Activated CD4-positive, alpha-beta T cell treated with anti-CD3 and anti-CD28 coated beads, Interleukin-2, amount 10 ng/mL, durations not matched to agents 7 days and 5 days (primary cell): ENCODE measurements at places on chromosomes 2 and 18.
A peak's percentile ranks its signal among the peaks of the same experiment; 100 is the strongest.

- no peaks in the 10 kb centered on the region for H3K36me3 ChIP-seq
- DNase-seq = no peak
- H3K4me1 ChIP-seq = peaks cover 28% of the 10 kb centered on the region
- peak overlapping the region; percentile 72 for H3K27ac ChIP-seq
- no peaks in the 10 kb centered on the region for H3K27me3 ChIP-seq
- H3K4me3 ChIP-seq = no peak overlapping the region
These were observed 70.0 kb upstream of the PPP1CB start for GRCh38 chr2:28681606-28682005.

- H3K4me3 ChIP-seq = no peak overlapping the region
- no peaks in the 10 kb centered on the region for H3K36me3 ChIP-seq
- peaks cover 7% of the 10 kb centered on the region for H3K27me3 ChIP-seq
- no peak overlapping the region for H3K27ac ChIP-seq
- no peak for DNase-seq
These were observed 181.4 kb downstream of the MYO5B start for GRCh38 chr18:50013363-50014138.

DNA sequence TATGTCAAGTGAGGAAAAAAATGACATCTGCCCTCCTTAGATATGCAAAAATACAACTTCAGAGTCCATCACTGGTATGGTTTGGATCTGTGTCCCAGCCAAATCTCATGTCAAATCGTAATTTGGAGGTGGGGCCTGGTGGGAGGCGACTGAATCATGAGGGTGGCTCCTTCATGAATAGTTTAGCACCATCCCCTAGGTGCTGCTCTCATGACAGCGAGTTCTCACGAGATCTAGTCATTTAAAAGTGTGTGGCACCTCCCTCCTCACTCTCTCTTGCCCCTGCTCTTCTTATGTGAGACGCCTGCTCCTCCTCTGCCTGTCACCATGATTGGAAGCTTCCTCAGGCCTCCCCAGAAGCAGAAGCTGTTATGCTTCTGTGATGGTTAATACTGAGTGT, 5.9 kb upstream of the PSMA8 start:
- H3K27ac ChIP-seq = no peak overlapping the region
- no peak overlapping the region for H3K4me3 ChIP-seq
- no peaks in the 10 kb centered on the region for H3K4me1 ChIP-seq
- no peaks in the 10 kb centered on the region for H3K27me3 ChIP-seq
- DNase-seq = no peak

DNA sequence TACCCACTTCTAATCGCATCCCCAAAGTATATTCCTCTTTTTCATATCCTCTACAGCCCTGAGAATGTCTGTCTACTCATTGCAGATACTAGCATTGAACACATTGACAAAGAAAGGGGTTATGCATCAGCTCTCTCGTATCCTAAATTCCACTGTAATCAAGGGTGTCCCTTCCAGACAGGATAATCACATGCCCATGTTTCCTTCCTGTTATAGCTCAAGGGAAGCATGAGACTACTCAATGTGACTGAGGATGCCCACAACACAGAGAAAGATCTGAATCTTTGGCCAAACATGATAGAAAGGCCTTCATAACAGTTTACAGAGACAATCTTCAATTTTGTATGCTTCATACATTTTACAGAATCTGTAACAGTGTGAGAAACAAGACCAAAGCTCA, 69.2 kb downstream of the HIBCH start:
- no peak for DNase-seq
- no peak overlapping the region for H3K27ac ChIP-seq
- no peaks in the 10 kb centered on the region for H3K27me3 ChIP-seq
- no peak overlapping the region for H3K4me3 ChIP-seq
- no peaks in the 10 kb centered on the region for H3K4me1 ChIP-seq

DNA sequence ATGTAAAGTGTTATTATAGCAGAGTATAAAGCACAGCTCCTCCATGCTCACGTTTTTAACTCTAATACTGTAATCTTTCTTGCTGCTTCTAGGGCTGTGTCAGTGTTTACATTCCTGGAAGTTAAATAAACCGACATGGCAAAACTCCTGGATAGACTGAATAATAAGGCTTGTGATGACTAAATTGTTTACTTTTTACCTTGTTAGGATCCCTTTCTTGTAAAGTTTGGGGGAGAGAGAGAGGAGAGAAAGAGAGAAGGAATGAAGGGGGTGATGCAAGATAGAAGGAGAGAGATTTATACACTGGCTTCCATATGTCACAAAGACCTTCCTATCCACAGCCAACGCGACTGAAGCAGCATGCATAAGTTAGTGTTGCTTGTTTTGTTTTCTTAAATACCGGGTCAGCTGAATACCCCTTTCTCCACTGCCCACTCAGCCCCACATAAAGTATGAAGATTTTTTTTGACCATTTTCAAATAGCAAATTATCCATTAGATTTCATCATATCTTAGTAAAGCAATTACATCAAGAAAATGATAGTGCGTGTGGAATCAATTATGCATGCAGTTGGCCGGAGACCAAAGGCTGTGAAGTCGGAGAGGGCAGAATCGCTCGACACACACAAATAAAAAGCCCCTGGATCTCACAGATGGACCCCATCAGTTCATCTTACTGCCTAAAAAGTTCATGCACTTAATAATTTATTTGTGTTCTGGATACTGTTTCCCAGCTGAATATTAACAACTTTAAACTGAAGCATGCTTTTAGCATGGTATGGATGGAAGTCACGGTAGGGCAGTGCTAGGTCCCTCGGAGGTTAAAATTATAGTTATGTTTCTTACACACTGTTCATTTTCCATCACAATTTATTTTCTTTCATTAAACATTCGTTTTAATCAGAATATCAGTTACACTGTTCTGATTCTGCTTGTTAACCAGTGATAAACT, 20.1 kb downstream of the BCL11A start:
- H3K4me3 ChIP-seq = no peak overlapping the region
- no peak for DNase-seq
- H3K27ac ChIP-seq = no peak overlapping the region
- peaks cover 41% of the 10 kb centered on the region for H3K27me3 ChIP-seq

DNA sequence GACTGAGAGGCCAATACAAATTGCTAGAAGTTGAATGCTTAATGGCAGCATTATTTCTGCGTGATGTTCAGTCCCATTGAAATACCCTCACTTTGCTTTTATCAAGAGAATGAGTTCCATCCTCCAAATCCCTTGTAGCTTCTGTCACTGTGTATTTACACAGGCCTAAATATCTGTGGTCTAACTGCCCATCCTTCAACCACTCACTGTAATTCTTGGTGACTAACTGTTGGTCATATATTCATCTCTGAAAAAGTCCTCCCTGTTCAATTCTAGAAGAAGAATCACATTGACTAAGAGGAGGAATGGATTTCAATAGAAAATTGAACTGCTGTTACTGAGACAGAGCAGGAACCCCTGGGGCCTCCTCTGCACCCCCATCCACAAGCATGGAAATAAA, 74.2 kb upstream of the L3MBTL4 start:
- H3K4me1 ChIP-seq = no peaks in the 10 kb centered on the region
- no peaks in the 10 kb centered on the region for H3K36me3 ChIP-seq
- no peaks in the 10 kb centered on the region for H3K27me3 ChIP-seq
- no peak overlapping the region for H3K4me3 ChIP-seq

DNA sequence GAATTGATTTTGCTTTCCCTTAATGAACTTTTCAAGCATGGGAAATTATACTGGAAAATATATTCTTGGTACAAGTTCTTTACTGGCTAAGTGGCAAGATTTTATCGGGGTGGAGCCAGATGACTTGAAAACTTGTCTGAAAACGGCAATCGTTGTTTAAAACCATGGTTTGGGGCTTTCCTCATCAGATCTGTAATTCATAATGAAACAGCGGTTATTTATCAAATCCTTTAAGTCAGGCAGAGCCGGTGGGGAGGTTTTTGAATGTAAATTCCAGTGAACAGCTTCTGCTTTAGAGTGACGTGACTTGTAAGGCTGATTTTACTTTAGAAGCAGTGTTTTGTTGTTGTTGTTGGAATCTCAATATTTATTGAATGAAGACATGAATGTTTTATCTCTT, 2.6 kb downstream of the SEC11C start:
- H3K27ac ChIP-seq = peak overlapping the region; percentile 50
- peaks cover 57% of the 10 kb centered on the region for H3K4me1 ChIP-seq
- peaks cover 2% of the 10 kb centered on the region for H3K27me3 ChIP-seq
- H3K36me3 ChIP-seq = peaks cover 3% of the 10 kb centered on the region
- DNase-seq = no peak

- no peak overlapping the region for H3K27ac ChIP-seq
- H3K27me3 ChIP-seq = no peaks in the 10 kb centered on the region
- DNase-seq = peak; percentile 14
- no peak overlapping the region for H3K4me3 ChIP-seq
- H3K4me1 ChIP-seq = no peaks in the 10 kb centered on the region
- H3K36me3 ChIP-seq = no peaks in the 10 kb centered on the region
These were observed 354.6 kb upstream of the SETBP1 start for GRCh38 chr18:44325903-44326635.

DNA sequence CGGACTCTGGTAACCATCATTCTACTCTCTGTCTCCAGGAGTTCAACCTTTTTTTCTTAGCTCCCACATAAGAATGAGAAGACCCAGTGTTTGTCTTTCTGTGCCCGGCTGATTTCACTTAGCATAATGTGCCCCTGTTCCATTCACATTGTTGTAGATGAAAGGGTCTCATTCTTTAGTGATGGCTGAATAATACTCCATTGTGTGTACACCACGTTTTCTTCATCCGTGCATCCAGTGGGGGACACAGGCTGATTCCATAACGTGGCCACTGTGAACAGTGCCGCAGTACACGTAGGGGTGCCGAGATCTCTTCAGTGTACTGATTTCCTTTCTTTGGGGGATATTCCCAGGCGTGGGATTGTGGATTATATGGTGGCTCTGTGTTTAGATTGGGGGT, 72.3 kb upstream of the NFATC1 start:
- H3K4me3 ChIP-seq = no peak overlapping the region
- no peaks in the 10 kb centered on the region for H3K27me3 ChIP-seq
- H3K27ac ChIP-seq = no peak overlapping the region
- H3K36me3 ChIP-seq = peaks cover 10% of the 10 kb centered on the region
- peaks cover 3% of the 10 kb centered on the region for H3K4me1 ChIP-seq

DNA sequence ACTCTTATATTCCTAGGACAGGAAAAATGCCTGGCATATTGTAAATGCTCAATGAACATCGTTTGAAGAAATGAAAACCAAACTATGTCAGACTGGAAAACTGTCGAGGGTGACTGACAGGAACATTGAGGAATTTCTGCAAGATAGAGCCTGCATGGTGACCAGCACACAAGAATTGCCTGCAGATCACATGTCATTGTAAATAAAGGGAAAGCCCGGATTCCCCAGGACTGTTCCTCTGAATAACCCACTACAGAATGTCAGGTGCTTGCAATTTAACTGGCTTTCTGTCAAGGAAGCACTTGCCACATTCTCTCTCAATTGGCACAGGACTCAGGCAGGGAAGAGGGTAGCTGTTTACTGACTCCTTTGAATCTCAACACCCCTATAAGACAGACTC, 129.0 kb upstream of the REG3G start:
- no peak overlapping the region for H3K4me3 ChIP-seq
- no peaks in the 10 kb centered on the region for H3K4me1 ChIP-seq
- no peaks in the 10 kb centered on the region for H3K36me3 ChIP-seq
- H3K27me3 ChIP-seq = no peaks in the 10 kb centered on the region
- no peak overlapping the region for H3K27ac ChIP-seq

DNA sequence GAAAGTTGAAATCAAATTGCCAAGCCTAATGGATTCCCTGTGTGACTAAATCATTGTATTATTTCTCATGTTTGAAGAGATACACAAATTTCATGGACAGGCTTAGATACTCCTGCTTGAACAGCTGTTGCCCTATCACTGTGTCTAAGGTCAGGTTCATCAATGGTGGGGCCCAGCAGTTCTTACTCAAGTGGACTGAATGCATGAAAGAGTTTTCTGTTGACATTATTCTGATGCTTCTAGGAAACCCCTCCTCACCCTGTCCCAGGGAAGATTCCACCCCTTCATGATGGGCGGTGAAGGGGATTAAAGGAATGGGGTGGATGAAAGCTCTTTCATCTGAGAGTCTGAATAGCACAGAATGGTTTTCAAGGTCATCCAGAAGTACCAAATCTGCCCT, 148.8 kb downstream of the INO80D start:
- no peaks in the 10 kb centered on the region for H3K4me1 ChIP-seq
- H3K4me3 ChIP-seq = no peak overlapping the region
- H3K27ac ChIP-seq = no peak overlapping the region
- DNase-seq = no peak
- H3K27me3 ChIP-seq = peaks cover 5% of the 10 kb centered on the region

DNA sequence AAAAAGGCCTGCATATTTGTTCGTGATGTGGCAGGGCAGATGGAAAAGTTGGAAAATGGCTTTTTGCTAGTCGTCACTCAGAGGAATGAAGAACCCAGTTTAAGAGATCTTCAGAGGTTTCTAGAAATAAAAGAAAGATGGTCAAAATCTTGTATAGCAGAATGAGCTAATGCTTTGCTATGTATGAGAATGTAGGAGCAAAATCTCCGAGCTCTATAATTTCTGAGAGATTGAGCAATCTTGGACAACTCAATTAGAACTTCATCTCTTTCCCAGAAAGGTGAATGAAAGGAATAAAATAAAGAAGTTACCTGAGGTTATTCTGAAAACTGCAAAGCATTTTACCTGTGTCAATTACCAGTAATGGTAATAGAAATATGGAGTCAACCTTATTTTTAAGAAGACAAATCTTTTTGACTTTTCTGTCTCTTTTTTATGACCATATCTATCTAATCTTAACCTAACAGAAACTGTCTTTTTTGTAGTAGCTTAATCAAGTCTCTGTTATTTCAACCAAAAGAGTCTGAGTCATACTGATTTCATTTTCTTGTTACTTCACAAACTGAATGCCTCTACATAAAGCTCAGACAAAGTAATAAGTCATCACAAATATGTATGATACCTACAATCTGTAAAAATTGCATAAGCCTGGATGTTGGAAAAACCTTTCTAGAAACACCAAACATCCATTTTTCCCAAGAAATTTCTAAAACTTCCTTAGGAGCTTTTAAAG, 32.5 kb downstream of the CCDC68 start:
- H3K27me3 ChIP-seq = peaks cover 1% of the 10 kb centered on the region
- DNase-seq = no peak
- no peaks in the 10 kb centered on the region for H3K4me1 ChIP-seq
- H3K36me3 ChIP-seq = no peaks in the 10 kb centered on the region
- no peak overlapping the region for H3K27ac ChIP-seq

GRCh38 chr2:106614511-106615291, 127.5 kb downstream of the CD8B2 start:
- no peaks in the 10 kb centered on the region for H3K4me1 ChIP-seq
- H3K4me3 ChIP-seq = no peak overlapping the region
- DNase-seq = no peak
- no peaks in the 10 kb centered on the region for H3K36me3 ChIP-seq
- no peak overlapping the region for H3K27ac ChIP-seq

DNA sequence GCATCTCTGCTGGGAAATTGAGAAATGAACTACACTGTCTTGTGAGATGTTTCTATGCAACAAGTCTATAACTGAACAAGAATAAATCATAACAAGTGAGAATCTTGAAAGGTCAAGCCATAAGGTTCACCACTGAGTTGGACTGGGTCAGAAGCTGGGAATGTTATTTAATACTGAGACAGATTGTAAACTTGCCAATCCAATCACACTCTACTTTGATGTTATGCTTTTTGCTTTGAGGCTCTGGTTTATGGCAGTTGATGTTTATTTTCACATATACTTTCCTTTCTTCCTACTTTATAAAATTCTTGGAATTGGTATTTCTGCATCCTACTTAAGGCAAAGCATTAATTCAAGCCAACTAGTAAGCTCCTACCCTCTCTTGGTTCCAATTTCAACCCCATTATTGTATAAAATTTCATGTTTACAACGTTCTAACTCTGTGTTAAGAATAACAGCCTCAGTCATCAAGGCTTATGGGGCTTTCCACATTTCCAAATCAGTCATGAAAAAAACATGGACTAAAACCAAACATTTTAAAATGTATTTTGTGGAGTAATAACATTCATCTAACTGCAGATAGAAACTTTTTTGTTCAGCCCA, 533.4 kb downstream of the NYAP2 start:
- no peak for DNase-seq
- H3K4me1 ChIP-seq = no peaks in the 10 kb centered on the region
